Osteocyte (in vitro differentiated cells): ENCODE measurements at places on chromosomes 11 and 22. TPM values are rescaled to one million over a fixed set of nuclear protein-coding genes. Genes with fewer than 3 reads are reported as not detected.

DNA sequence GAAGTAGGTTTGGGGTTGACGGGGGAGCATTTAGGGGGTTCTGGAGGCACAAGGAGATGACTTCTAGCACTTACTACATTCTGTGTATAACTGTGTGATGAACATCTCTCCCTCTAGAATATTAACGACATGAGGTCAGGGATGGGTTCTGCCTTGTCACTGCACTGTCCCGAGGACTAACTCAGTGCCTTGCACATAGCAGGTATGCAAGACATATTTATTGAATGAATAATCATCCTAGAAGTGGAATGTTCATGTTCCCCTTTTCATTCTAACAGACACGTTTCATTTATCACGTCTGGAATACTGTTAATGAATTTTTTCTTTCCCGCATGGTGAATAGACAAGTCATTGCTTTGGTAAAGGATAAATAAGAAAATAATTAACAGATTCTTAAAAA, 12.6 kb downstream of the SYT13 start:
- H3K27me3 ChIP-seq = peaks cover 84% of the 10 kb centered on the region
- DNase-seq = no peak
- no peaks in the 10 kb centered on the region for H3K36me3 ChIP-seq
- no peaks in the 10 kb centered on the region for H3K4me1 ChIP-seq
- no peak overlapping the region for H3K4me3 ChIP-seq

PLAAT2 gene
- not detected in 2 replicates for total RNA-seq

DNA sequence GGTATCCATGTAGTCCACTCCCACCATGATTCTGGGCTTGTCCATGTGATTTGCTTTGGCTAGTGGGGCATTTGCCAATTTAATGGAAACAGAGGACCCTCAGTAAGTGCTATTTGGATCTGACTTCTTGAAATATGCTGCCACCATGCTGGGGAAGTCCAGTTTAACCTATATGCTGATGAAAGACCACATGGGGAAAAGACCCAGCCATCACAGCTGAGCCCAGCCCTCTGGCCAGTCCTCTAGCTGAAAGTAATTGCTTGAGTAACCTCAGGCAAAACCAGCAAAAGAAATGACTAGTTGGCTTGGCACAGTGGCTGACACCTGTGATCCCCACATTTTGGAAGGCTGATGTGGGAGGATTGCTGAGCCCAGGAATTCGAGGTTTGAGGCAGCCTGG, 61.5 kb downstream of the ATG16L2 start:
- peaks cover 19% of the 10 kb centered on the region for H3K36me3 ChIP-seq
- DNase-seq = no peak
- H3K27ac ChIP-seq = no peak overlapping the region
- H3K4me1 ChIP-seq = peaks cover 10% of the 10 kb centered on the region

DNA sequence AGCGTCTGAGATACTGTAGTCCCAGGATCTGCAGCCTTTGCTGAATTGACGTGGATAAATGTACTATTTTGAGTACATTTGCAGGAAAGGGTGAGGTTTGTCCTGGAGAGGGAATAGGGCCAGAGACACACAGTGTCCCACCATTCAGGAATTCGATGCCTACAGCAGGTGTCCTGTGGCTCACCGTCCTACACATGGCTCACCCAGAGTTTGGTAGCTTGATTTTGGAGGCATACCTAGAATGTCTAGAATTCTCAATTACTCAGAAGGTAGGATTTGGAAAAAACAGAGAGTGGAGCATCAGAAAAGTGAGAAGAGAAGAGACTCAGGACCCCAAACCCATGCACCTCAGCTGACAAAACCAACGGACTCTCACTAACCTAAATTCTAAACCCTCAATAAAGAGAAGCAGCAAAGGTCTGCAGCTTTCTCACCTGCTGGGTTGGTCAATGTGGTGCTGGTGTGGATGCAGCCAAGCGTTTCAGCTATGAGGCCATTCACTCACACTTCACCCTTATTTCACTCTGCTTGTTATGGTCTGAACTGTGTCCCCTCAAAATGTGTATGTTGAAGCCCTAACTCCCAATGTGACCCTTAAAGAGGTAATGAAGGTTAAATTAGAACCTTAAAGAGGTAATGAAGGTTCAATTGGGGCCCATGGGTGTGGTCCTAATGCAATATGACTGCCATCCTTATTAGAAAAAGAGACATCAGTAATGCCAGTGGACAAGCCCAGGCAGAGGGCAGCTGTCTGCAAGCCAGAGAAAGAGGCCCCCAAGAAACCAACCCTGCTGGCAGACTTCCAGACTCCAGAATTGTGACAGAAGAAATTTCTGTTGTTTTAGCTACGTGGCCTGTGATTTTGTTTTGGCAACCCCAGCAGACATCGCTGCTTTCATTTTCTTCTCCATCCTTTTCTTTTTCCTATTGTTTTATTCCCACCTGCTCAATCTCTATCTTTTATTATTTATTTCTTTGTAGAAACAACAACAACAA, 187.8 kb downstream of the SNX19 start:
- H3K4me1 ChIP-seq = peaks cover 78% of the 10 kb centered on the region
- peaks cover 2% of the 10 kb centered on the region for H3K36me3 ChIP-seq
- no peak for DNase-seq

- H3K4me3 ChIP-seq = no peak overlapping the region
- H3K27ac ChIP-seq = no peak overlapping the region
- H3K36me3 ChIP-seq = no peaks in the 10 kb centered on the region
Measured at GRCh38 chr22:24816806-24817205, 10.8 kb downstream of the SGSM1 start.

- no peak overlapping the region for H3K4me3 ChIP-seq
- no peak for DNase-seq
- peaks cover 26% of the 10 kb centered on the region for H3K27me3 ChIP-seq
- H3K4me1 ChIP-seq = no peaks in the 10 kb centered on the region
Measured at GRCh38 chr11:71388637-71389235, 59.5 kb downstream of the DHCR7 start.

OR2AG1 gene
- not detected in 2 replicates for total RNA-seq

SLC5A1 gene
- total RNA-seq = not detected in 2 replicates

UQCR10 gene
- total RNA-seq = 66.0 and 77.4 TPM in 2 replicates

DNA sequence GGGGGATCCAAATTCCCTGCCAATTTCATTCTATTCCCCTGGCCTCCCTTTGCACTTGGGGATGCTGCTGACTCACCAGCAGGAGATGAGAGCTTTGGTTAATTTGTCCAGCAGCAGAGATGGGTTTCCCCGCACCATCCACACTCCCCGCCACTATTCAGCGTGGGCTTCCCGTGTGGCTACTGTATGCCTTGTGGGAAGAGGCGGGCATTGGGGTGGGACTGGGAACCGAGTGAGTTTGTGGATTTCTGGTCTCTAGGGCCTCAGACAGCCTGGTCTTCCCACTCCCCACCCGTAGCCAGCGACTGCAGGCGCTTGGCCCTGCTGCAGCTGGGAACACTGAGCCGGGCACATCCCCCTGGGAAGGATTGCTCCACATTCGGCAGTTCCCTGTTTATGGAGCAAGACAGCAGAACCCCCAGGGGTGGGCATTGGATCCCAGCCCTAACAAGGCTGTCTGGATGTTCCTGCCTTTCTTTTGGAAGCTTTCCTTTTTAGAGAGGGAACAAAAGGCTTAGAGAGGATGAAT, 23.4 kb downstream of the KIAA1671 start:
- H3K4me3 ChIP-seq = no peak overlapping the region
- peaks cover 4% of the 10 kb centered on the region for H3K27me3 ChIP-seq
- no peak for DNase-seq

GRCh38 chr11:6864438-6864837, 1.6 kb downstream of the OR10A2 start:
- no peaks in the 10 kb centered on the region for H3K36me3 ChIP-seq
- no peaks in the 10 kb centered on the region for H3K4me1 ChIP-seq
- no peak overlapping the region for H3K27ac ChIP-seq
- no peak for DNase-seq
- H3K27me3 ChIP-seq = peaks cover 6% of the 10 kb centered on the region

BATF2 gene
- not detected in 2 replicates for total RNA-seq

GRCh38 chr11:45001466-45002165, 50.9 kb upstream of the TP53I11 start:
- H3K4me1 ChIP-seq = no peaks in the 10 kb centered on the region
- H3K36me3 ChIP-seq = no peaks in the 10 kb centered on the region
- peaks cover 71% of the 10 kb centered on the region for H3K27me3 ChIP-seq
- no peak overlapping the region for H3K27ac ChIP-seq

WNT11 gene
- total RNA-seq = 3.2 and 4.1 TPM in 2 replicates

DNA sequence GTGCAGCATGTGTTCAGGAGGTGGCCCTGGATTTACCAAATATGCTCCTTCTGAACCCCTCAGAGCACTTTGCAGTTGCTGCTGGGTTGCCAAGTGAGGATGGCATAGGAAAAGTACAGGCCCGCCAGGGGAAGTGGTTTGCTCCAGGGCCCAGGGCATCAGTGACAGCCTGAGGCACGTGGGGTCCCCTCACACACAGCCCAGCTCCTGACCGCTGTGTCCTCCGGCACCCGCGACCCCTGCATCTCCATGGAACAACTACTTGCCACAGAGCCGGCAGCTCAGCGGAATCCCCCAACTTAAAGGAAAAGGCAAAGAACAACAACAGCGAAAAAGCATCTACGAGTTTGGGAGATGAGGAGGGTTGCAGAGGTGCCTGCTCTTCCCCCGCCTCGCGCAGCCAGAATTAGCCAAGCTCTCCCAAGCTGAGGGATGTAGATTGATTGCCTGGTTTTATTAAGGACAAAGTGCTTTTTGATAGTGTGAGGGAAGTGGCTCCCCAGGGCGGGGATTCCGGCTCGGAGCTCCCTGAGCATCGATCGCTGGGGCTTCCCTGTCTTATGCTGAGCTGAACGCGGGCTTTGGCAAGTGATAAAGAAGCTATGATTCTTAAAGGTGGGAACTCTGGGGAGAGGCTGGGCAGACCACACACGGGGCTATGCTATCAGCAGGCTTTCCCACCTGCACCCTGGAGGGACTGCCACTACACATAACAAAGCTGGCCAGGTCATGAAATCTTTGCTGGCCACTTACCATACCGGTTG, 174.5 kb downstream of the CEP164 start:
- no peaks in the 10 kb centered on the region for H3K36me3 ChIP-seq
- H3K27ac ChIP-seq = no peak overlapping the region
- H3K27me3 ChIP-seq = peaks cover 16% of the 10 kb centered on the region
- DNase-seq = no peak
- H3K4me3 ChIP-seq = no peak overlapping the region

GRCh38 chr11:95153857-95154246, 64.2 kb downstream of the ENDOD1 start:
- H3K4me3 ChIP-seq = no peak overlapping the region
- DNase-seq = no peak
- no peaks in the 10 kb centered on the region for H3K27me3 ChIP-seq
- H3K4me1 ChIP-seq = peaks cover 29% of the 10 kb centered on the region

CCDC15 gene
- 1.3 and 1.8 TPM in 2 replicates for total RNA-seq
